ENCODE measurements at places on chromosomes 3 and 15.

DNA sequence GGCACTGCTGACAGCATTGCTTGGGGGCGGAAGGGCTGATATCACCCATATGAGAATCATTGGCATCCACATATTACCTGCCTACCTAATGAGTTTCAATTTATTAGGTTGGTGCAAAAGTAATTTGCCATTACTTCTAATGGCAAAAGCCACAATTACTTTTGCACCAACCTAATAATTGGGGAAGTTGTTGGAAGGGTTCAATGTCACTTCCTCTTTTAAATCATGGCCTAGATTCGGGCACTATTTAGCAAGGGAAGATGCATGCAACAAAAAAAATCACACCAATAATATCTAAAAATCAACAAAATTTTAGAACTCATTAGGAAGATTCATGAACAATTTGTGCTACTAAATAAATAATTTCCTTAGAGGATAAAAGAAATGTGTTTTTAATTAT is 56.0 kb upstream of the AGTR1 start:
- DNase-seq = no peak

- no peak for DNase-seq
Observed at GRCh38 chr3:188185717-188186251, 31.8 kb downstream of the LPP start.

DNA sequence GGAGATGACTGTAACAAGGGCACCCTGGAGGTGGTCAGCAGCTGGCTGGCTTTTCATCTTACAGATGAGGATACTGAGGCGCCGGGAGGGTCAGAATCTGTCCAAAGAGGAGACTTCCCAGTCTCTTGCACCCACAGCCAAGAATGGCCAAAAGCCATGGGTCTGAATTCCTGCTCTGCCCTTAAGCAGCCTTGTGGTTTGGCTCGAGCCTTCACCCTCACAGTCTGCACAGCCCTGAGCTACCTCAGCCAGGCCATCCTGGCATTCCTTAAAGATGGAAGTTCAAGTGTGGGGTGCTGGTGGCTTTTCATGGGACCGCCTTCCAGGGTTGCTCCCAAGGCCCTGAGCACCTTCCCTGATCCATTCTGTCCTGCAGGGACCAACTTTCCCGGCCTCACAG is 59.2 kb downstream of the CACNA2D2 start:
- DNase-seq = no peak

DNA sequence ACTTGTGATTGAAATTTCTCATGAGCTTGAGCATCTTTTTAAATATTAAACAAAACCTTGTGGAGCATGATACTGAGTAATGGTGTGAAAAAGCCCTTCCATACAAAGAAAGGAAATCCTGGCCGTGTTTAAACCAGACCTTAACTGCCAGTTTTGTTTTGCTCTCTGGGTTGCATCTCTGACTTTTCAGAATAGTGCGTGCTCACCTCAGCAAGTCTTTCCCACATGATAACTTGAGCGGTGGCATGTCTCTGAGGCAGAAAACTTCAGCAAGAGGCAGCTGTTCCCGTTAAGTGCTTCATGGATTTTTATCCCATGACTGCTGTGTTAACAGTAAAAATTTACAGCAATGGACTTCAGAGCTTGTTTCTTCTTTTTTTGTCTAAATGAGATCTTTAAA is 393.3 kb downstream of the FEZF2 start:
- no peak for DNase-seq

- DNase-seq = no peak
Observed at GRCh38 chr3:33644582-33644981, 73.5 kb downstream of the CLASP2 start.

- no peak for DNase-seq
Observed at GRCh38 chr3:196198771-196199753, 12.1 kb downstream of the ZDHHC19 start.

- DNase-seq = no peak
Observed at GRCh38 chr3:4977853-4978203, 1.4 kb upstream of the BHLHE40 start.

DNA sequence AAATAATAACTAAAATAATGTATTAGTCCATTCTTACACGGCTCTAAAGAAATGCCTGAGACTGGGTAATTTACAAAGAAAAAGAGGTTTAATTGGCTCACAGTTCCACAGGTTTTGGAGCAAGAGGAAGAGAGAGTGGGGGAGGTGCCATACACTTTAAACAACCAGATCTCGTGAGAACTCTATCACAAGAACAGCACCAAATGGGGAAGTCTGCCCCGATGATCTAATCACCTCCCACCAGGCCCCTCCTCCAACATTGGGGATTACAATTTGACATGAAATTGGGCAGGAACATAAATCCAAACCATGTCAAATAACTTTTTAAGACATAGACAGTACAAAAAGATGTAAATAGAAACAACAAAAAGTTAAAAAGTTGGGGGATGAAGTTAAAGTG is 63.2 kb downstream of the ILDR1 start:
- DNase-seq = peak; percentile 7

GRCh38 chr3:53114011-53114400 is 16.2 kb downstream of the RFT1 start:
- peak; percentile 73 for DNase-seq

GRCh38 chr3:122619040-122619439 is 41.6 kb downstream of the PARP15 start:
- no peak for DNase-seq

GRCh38 chr3:16343101-16343500 is 78.1 kb downstream of the OXNAD1 start:
- no peak for DNase-seq

DNA sequence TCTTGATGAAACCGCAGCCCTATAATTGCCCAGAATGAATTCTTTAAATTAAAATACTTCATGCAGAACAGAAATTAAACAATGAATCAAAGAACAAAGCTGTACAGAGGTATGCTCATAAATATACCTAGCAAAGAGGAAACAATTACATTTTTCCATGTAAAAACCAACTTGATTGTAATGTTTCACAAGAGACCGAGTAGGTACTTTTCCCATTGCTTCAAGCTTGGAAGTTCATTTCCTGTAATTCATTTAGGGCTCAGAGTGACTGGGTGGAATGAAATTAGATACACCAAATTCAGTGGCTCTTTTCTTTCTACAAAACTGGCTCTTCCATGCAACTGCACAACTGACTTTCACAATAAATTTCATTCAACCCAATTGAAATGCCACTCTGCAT is 51.4 kb downstream of the FHIT start:
- DNase-seq = no peak

DNA sequence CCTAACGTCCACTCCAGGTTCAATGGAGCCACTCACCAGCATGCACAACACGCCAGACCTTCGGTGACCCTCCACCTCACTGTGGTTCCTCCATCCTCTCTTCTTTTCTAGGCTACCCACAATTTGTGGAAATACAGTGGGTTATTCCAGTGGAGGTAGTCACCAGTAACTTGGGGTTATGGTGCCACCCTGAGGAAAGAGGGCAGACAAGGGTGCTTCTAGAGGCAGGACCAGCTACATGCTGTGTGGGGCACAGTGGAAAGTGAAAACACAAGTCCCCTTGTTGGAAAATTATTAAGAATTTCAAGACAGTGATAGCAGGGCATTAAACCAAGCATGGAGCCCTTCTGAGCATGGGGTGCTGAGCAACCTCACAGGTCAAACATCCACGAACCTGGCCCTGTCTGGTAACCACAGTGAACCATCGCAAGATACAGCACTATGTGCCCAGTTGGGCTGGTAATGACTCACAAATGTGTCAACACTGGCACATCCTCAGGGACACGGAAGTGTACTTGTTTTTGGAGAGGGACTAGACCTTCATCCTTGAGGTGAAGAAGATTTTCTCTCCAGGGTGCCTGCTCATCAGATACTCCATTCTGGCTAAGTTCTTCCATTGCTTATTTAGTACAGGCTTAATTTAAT is 166.7 kb downstream of the STT3B start:
- DNase-seq = no peak

DNA sequence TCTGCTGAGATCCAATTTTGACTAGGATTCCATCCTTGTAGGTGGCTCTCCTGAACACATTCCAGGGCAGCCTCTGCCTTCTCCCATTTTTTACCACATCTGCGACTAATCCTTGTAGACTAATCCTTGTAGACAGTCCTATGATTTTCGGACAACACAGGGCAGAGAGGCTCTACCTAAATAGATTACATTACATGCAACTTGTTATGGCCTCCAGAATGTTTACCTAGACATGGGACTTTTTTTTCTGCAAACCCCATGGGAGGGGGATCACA is 239.3 kb upstream of the WNT5A start:
- no peak for DNase-seq

DNA sequence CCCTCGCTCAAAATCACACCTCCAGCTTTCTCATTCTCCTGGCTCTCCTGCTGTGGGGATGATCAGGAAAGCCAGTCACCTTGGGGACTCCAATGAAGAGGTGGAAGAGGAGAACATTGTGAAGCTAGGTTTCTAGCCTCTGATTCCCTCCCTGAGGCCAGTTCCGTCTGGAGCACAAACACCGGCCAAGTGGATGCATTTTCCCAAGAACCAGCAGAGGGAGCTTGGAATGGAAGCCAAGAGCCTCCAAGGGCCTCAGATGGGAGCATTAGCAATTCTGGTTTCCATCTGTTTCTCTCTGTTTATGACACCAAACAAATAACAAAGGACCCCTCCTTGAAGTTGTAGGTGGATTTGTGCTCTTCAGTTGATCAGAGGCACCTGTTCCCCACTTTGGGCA is 40.6 kb upstream of the NMNAT3 start:
- DNase-seq = no peak

- DNase-seq = no peak
Observed at GRCh38 chr3:184016169-184016570, 1.5 kb downstream of the ABCC5 start.

All from CMK (cell line).